Activated B cell treated with CpG ODN at 0.5 μM for 24 hours (primary cell): ENCODE measurements at places on chromosomes 5 and 9. TPM values are rescaled to one million over a fixed set of nuclear protein-coding genes. Genes with fewer than 3 reads are reported as not detected.
A peak's percentile ranks its signal among the peaks of the same experiment; 100 is the strongest.

TMEM171 gene
- total RNA-seq, result not detected in 2 replicates

ACTL7B gene
- total RNA-seq, result 0.16 TPM in 1 of 2 replicates, not detected in the other

GABRB2 gene
- 0.29 TPM in 1 of 2 replicates, not detected in the other for total RNA-seq

ATP6V0E1 gene
- 191 and 212 TPM in 2 replicates for total RNA-seq

SPATA6L gene
- total RNA-seq, result 0.53 TPM in 1 of 2 replicates, not detected in the other

GFPT2 gene
- 0.39 and 0.62 TPM in 2 replicates for total RNA-seq

TMEM252 gene
- not detected in 2 replicates for total RNA-seq

TAS2R1 gene
- not detected in 2 replicates for total RNA-seq

WNT8A gene
- total RNA-seq, result not detected in 2 replicates

LURAP1L gene
- not detected in 2 replicates for total RNA-seq

PCDHGB2 gene
- total RNA-seq, result 2.2 and 2.6 TPM in 2 replicates

GRCh38 chr5:96873449-96873848 is 2.9 kb upstream of the ERAP2 start:
- peaks cover 4% of the 10 kb centered on the region for H3K36me3 ChIP-seq
- no peak overlapping the region for H3K4me3 ChIP-seq
- DNase-seq, result no peak
- no peaks in the 10 kb centered on the region for H3K27me3 ChIP-seq

DNA sequence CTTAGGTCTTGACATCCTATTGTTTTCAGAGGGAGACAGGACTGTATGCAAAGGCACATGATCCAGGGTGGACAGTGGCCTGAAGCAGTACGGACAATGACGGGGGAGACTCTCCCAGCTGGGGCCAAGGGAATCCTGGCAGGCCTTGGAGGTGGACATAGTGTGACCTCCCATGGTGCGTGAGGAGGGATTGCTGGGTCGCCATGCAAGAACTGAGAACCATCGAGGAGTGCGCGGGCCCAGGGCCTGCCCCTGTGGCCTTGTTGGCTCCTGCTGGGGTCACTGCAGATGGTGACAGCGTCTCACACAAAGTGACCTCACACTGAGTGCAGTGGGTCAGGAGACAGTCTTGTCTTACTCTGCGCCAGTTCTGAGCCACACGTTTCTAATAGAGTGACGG is 192.4 kb downstream of the GADD45G start:
- no peak for DNase-seq
- H3K4me3 ChIP-seq, result no peak overlapping the region
- H3K36me3 ChIP-seq, result no peaks in the 10 kb centered on the region
- H3K4me1 ChIP-seq, result no peaks in the 10 kb centered on the region

GRCh38 chr5:107634981-107635848 is 35.5 kb downstream of the EFNA5 start:
- no peaks in the 10 kb centered on the region for H3K36me3 ChIP-seq
- no peaks in the 10 kb centered on the region for H3K4me1 ChIP-seq
- no peak overlapping the region for H3K4me3 ChIP-seq
- H3K27me3 ChIP-seq, result peaks cover 2% of the 10 kb centered on the region
- no peak for DNase-seq

DNA sequence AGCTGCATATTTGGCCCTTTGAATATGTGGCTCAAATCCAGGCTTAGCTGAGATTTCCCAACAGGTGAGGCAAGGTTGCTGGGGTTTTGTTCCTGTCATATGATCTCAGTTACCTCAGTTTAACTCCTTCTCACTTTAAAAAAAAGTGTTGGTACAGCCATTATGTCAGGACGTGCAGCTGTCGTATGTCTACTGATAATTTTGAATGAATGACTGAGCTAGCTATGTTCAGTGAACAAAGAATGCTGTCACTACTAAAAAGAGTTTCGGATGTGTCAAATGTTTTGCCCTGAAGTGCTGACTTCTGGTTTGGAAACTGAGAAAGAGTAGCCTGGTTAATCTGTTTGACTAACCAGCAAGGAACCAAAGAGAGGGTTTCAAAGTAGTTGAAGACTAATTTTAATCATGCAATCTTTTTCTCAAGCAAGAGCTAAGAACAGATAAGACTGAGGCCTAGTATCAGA is 106.3 kb upstream of the NR3C1 start:
- H3K27ac ChIP-seq, result no peak overlapping the region
- DNase-seq, result no peak
- no peaks in the 10 kb centered on the region for H3K27me3 ChIP-seq
- H3K4me1 ChIP-seq, result no peaks in the 10 kb centered on the region

DNA sequence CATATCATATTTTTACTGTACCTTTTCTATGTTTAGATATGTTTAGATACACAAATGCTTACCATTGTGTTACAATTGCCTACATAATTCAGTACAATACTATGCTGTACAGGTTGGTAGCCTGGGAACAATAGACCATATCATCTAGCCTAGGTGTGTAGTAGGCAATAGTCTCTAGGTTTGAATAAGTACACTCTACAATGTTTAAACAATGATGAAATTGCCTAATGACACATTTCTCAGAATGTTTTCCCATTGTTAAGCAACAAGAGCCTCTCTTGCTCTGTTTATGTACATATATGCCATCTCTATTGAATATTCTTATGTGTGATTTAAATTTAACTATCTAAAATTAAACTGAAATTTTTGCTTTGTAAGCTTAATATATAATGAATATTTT is 209.6 kb upstream of the ST8SIA4 start:
- no peak for DNase-seq
- H3K27ac ChIP-seq, result no peak overlapping the region
- peaks cover 1% of the 10 kb centered on the region for H3K27me3 ChIP-seq
- no peaks in the 10 kb centered on the region for H3K4me1 ChIP-seq

DNA sequence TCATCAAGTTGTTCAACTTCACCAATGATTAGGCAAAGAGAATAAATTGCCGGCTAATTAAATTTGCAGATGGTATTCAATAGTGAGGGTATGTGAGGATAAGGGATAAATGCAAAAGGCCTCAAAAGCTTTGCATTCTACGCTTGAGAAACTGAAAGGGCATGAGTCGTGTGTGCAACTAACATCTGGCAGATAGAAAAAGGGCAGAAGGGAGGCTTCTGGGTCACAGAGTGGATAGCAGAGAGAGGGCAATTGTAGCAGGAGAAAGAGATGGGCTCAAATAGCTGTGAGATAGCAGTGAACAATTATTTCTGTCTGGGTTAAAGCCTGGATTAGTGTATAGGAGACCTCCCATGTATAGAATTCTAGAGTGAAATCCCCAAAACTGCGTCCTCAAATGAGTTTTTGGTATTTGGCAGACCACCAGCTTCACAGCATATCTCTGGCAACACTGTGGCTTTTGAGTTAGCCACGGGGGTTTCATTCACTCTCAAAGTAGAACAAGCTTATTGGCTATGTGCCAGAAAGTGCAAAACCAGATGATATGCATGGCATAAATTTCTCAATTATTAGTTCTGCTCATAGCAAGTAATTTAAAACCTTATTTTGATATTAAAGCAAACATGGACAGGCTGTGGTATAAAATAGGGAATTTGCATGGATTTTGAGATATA is 586.3 kb downstream of the BRINP1 start:
- no peaks in the 10 kb centered on the region for H3K4me1 ChIP-seq
- no peaks in the 10 kb centered on the region for H3K27me3 ChIP-seq
- no peak overlapping the region for H3K4me3 ChIP-seq
- no peaks in the 10 kb centered on the region for H3K36me3 ChIP-seq

GRCh38 chr5:176722757-176723156 is 75.5 kb downstream of the TSPAN17 start:
- DNase-seq, result no peak
- H3K27me3 ChIP-seq, result peaks cover 43% of the 10 kb centered on the region
- H3K27ac ChIP-seq, result no peak overlapping the region
- peaks cover 3% of the 10 kb centered on the region for H3K4me1 ChIP-seq
- H3K4me3 ChIP-seq, result no peak overlapping the region
- H3K36me3 ChIP-seq, result no peaks in the 10 kb centered on the region

- peak overlapping the region; percentile 59 for H3K4me3 ChIP-seq
- peaks cover 9% of the 10 kb centered on the region for H3K27me3 ChIP-seq
- peak overlapping the region; percentile 50 for H3K27ac ChIP-seq
Measured at GRCh38 chr5:368183-369084, 46.9 kb downstream of the AHRR start.

DNA sequence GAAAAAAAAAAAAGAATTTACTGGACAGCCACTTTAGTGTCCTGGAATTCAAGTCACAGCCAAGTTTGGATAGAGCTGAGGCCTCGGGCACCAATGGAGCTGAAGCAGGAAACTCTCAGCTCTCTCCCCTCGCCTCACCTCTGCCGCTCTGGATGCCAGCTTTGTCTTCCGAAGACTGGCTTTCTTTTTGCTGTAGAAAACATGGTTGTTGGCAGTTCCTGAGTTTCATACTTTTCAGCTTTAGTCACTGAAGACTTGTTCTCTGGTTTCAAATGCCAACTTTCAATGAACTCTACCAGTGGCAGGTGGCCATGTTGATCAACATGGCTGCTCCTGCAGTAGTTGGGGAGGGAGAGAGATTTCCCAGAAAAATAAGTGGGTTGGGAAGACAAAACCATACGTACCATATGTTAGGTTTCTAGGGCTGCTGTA is 142.2 kb downstream of the SNX18 start:
- no peak overlapping the region for H3K4me3 ChIP-seq
- peaks cover 15% of the 10 kb centered on the region for H3K4me1 ChIP-seq
- no peaks in the 10 kb centered on the region for H3K27me3 ChIP-seq
- no peak overlapping the region for H3K27ac ChIP-seq
- no peaks in the 10 kb centered on the region for H3K36me3 ChIP-seq

DNA sequence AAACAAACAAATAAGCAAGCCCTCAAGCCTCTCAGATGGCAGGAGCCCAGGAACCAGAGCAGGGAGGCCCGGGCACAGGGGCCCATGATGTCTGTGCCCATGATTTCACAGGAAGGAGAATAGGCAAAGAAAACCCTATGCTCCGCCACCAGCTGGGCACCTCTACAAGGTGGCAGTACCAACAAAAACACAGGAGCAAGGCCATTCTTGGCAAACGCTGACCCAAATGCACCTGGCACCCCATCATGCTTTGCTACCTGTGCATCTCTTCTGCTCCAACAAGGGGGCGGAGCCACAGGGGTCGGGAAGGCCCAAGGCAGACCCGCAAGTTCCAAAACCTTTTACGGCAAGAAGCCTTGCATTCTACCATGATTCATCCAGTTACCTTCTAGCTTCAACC is 3.1 kb downstream of the BRD3 start:
- no peaks in the 10 kb centered on the region for H3K27me3 ChIP-seq
- H3K4me1 ChIP-seq, result peaks cover 64% of the 10 kb centered on the region
- peaks cover 4% of the 10 kb centered on the region for H3K36me3 ChIP-seq
- DNase-seq, result no peak
- no peak overlapping the region for H3K27ac ChIP-seq

DNA sequence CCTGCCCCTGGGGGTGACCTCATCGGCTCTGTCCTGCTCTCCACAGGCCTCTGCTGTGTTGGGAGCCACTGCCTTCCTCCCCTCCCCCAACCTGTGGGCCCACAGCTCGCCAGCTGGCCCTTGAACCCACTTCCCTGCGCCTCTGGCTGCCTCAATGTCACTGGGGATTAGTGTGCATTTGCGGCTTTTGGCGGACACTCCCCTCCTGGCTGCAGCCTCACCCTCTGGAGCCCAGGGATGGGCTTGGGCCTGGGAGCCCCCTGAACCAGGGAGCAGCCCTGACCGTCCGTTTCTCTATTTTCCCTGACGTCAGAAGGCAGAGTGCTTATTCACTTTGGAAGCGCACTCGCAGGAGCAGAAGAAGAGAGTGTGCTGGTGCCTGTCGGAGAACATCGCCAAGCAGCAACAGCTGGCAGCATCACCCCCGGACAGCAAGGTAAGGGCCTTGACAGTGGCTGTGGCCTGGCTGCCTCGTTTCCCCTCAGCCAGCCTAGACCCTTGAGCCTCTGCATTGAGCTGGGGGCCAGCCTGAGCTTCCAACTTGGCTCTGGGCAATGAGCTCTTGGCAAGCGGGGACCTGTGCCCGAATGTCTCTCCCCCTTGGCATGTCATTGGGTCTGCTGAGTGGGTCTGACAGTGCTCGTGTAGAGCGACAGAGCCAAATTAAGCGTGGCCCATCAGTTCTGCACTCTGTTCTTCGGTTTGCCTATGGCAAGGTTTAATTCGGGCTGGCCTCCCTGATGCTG is 73.1 kb downstream of the RGS3 start:
- no peaks in the 10 kb centered on the region for H3K27me3 ChIP-seq
- no peaks in the 10 kb centered on the region for H3K36me3 ChIP-seq
- no peak overlapping the region for H3K27ac ChIP-seq

DNA sequence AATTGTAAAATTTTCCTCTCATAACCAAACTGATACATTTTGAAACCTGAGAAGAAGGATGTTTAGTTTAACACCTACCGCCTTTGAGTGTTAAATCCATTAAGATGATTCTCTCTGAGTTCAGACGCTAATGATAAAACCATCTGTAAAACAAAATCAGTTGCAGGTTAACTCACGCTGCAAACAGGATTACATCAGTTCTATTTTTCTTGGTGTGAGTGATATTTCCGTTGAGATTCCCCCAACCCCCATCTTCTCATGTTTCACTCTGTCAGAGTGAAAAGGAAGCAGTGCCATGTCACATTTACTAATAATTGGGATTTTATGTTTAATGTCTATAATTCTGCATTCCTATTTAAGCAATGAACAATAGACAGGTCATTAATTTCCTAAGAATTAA is 146.5 kb downstream of the FANCC start:
- no peak overlapping the region for H3K27ac ChIP-seq
- no peak overlapping the region for H3K4me3 ChIP-seq
- H3K4me1 ChIP-seq, result no peaks in the 10 kb centered on the region

GRCh38 chr9:137634016-137634415 is 15.2 kb downstream of the EHMT1 start:
- peak overlapping the region; percentile 30 for H3K27ac ChIP-seq
- H3K4me1 ChIP-seq, result peaks cover 56% of the 10 kb centered on the region
- DNase-seq, result no peak
- H3K4me3 ChIP-seq, result no peak overlapping the region

GRCh38 chr5:57902095-57902494 is 419.5 kb upstream of the ACTBL2 start:
- H3K4me3 ChIP-seq, result no peak overlapping the region
- DNase-seq, result no peak
- H3K36me3 ChIP-seq, result no peaks in the 10 kb centered on the region
- no peak overlapping the region for H3K27ac ChIP-seq
- H3K27me3 ChIP-seq, result no peaks in the 10 kb centered on the region
- no peaks in the 10 kb centered on the region for H3K4me1 ChIP-seq

GRCh38 chr9:84383178-84383577 is 42.6 kb upstream of the SLC28A3 start:
- H3K36me3 ChIP-seq, result no peaks in the 10 kb centered on the region
- peaks cover 9% of the 10 kb centered on the region for H3K27me3 ChIP-seq
- no peak overlapping the region for H3K27ac ChIP-seq
- no peak overlapping the region for H3K4me3 ChIP-seq
- no peak for DNase-seq
- H3K4me1 ChIP-seq, result no peaks in the 10 kb centered on the region
